ENCODE measurements at places on chromosomes 6 and 20.

- no peak for DNase-seq
Observed at GRCh38 chr20:50003253-50003656, 20.5 kb downstream of the SNAI1 start.

DNA sequence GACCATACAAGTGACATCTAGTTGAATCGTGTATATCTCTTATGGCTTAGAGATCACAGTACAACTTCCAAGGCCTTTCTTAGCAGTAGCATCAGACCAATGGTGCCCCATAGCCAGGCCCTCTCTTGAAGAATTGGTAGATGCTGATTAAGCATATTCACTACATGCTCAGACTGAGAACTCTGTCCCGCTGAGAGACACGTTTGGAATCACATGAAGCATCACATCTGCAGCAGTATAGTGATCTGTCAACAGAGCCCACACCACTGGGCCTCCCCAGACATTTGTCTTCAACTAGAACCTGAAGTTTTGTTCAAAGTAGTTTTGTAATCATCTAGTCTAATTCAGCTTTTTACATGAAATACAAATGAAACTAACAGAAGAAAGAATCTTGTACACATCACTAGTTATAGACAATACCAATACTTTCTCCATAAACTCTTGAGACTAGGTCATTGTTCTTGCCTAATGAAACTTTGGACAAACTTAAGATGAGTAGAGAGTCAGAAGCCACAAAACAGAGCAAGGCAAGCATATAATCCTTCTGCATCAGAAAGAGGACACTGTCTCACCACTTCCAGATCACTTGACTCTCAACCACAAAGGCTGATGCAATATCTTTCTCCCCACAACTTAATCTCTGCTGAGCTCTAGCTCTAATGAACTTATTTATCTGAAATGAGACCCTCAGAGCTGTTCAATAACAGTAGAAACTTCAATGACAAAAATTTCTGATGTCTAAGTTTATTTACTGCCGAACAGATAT, 182.7 kb downstream of the TBX18 start:
- no peak for DNase-seq

DNA sequence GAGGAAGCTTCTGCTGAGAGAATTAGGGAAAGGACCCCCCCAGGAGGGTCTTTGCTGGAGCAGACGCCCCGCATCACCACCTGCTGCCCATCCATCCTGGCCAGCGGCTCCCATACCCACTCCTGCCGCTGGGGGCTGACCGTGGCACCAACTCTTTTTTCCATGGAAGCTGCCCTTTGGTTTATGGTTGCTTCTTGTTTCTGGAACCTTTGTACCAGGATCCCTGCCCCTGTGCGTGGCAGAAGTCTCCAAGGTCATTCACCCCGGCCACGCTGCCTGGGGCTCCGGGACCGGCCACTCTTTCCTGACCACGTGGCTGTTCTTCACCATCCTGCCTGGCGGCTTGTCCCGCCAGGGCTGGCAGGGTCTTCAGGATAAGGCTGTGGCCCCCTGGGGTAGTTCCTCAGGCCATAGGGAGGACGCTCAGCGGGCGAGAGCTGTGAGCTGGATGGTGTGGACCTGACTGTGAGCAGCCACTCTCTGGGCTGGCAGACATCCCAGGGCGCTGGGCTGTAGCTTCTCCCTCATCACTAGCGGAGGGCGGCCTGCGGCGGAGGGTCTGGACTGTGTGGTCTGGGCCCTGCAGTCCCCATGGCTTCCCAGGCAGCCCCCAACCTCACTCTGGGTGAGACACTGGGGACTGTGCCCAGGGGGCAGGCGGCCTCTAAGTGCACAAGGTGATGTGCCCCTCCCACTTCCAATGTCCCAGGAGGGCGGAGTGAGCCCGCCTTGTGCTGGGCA, 22.8 kb upstream of the RBBP8NL start:
- no peak for DNase-seq

- DNase-seq: no peak
Observed at GRCh38 chr6:126268092-126268491, 71.8 kb upstream of the CENPW start.

GRCh38 chr6:114339706-114340105, 3.1 kb downstream of the HS3ST5 start:
- no peak for DNase-seq

DNA sequence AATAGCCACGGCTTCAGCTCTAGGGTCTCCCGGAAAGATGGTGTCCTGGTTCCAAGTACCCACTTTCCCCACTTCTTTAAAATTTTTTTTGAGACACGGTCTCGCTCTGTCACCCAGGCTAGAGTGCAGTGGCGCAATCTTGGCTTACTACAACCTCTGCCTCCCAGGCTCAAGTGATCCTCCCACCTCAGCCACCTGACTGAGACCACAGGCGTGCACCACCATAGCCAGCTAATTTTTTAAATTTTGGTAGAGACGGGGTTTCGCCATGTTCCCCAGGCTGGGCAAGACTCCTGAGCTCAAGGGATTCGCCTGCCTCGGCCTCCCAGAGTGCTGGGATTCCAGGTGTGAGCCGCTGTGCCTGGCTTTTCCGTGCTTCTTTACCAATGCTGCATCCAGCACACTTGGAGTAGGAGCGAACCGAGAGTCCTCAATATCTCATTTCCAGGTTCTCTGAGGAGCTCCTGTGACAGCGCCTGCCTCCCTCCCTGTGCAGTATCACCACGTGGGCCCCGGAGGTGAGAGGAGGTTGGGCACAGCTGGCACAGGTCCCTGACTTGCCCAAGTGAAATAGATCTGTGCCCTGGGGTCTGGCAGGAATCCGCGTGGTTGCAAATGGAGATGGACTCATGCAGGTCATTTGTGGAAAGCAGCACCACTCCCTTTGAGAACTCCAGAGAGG, 37.3 kb downstream of the EZR start:
- DNase-seq: no peak

DNA sequence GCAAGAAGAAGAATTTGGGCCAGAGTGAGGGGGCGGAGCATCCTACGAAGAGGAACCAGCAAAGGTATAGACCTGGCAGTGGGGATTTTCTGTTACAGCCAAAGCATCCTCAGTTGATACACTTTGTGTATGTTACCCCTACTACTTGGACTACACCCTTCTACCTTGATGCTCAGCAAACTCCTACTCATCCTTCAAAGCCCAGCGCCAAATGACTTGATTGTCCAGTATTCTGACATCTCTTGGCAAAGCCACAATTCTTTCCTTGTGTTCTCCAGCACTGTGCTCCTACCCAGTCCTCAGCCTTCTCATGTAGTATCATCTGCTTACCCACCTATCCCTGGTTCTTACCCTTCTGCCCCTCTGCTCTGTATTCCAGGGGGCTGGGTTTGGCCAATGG, 21.7 kb upstream of the CTNNBL1 start:
- no peak for DNase-seq

Measured in stimulated activated naive CD4-positive, alpha-beta T cell (primary cell).